ENCODE measurements at places on chromosomes 2 and 18. TPM values are rescaled to one million over a fixed set of nuclear protein-coding genes. Genes with fewer than 3 reads are reported as not detected.

MRO gene
- total RNA-seq = not detected

TUBA4B gene
- not detected for total RNA-seq

ELOA2 gene
- not detected for total RNA-seq

SGO2 gene
- total RNA-seq = 50.2 TPM

ANKRD53 gene
- total RNA-seq = not detected

DNA sequence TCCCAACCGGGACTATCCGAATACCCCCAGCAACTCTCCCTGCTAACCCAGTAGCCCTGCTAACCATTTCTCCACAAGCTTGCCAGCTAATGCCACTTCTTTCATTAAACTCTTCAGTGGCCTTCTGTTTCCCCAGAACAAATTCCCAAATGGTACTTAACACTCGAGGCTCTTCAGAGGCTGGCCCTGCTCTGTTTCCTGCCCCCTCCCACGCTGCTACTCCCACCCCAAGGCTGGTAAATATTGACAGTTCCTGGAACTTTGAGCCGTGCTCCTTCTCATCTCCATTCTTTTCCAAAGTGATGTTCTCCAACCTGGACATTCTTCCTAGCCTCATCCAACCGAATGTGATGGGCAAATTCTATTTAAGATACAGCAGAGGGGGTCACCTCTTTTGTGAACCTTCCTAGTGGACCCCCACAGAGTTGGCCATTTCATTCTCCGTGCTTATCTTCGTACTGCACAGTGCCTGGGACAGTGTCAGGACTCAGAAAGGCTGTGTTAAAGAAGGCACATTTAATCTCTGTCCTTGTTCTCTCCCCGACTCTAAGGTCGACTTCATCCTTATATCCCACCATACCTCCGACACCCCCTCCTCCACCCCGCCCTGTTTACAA is 3.2 kb upstream of the KIDINS220 start:
- no peak for DNase-seq

DNA sequence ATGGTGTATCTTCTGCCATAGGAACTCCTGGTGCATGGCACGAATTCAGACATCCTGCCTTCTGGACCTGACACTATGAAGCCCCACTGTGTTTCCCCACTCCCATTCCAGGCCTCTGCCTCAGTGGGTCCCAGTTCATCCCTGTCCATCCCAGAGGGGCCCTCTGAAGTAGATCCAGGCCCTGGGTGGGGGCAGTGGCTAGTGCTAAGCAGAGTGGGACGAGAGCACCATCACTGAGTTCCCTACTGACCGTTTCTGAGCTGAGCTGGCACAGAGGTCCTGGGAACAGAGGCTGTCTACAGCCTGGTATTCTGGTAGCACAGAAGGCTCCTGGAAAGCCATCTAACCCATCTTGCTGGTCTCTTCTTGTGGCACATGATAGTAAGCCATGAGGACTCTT is 54.0 kb downstream of the ATOH8 start:
- no peak for DNase-seq

- DNase-seq = no peak
These were observed 14.3 kb downstream of the TEX44 start for GRCh38 chr2:231606941-231607340.

DNA sequence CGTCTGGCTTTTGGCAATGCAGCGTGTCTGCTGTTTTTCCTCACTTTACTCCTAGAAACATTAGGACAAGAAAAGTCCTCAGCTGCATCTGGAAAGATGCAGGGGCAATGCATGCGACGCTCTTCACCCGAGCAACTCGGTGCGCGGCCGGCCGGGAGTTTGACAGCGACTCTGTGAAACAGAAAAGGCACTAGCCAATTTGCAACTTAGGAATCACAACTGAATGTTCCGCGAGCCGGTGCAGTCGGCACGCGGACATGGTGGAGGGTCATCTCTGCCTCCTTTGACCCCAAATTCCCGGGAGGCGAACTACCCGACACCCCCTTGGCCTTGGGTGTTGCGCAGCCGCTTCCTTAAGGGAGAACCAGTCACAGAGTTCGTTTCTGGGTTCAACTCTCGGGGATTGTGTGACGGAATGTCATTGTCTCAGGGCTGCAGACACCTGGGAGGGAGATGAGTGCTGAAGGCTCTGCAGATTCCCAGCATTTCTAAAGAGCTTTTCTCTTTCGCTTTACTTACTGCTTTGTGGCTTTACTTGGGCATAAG is 9.8 kb downstream of the NR4A2 start:
- no peak for DNase-seq

DNA sequence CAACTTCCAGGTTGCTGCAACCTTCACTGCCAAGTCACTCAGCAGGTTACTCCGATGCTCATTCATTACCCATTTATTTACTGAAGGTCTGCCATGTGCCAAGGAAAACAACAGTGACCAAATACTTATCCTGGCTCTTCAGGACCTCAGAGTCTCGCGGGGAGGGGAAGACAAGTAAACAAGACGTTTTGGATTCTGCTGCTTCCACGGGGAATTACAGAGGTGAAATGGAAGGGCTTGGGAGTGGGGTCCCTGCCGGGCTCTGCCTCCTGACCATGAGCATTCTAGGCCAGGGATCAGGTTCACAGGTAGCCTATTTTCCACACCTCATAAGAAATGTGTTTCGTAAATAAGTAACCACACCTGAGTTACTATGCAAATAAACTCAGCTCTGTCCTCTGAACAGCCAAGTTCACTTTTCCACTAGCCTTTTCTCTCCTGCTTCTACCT is 68.1 kb downstream of the CLHC1 start:
- DNase-seq = no peak

- no peak for DNase-seq
These were observed 105.4 kb upstream of the PIK3C3 start for GRCh38 chr18:41849632-41850031.

- no peak for DNase-seq
These were observed 7.2 kb downstream of the HDLBP start for GRCh38 chr2:241308267-241308666.

GRCh38 chr2:237073552-237073951 is 12.1 kb upstream of the COPS8 start:
- DNase-seq = no peak

- DNase-seq = no peak
These were observed 283.9 kb downstream of the SLC8A1 start for GRCh38 chr2:40168032-40168431.

GRCh38 chr18:23359421-23359820 is 93.7 kb upstream of the RIOK3 start:
- no peak for DNase-seq

- DNase-seq = no peak
These were observed 4.4 kb downstream of the ARHGAP25 start for GRCh38 chr2:68738906-68739594.

DNA sequence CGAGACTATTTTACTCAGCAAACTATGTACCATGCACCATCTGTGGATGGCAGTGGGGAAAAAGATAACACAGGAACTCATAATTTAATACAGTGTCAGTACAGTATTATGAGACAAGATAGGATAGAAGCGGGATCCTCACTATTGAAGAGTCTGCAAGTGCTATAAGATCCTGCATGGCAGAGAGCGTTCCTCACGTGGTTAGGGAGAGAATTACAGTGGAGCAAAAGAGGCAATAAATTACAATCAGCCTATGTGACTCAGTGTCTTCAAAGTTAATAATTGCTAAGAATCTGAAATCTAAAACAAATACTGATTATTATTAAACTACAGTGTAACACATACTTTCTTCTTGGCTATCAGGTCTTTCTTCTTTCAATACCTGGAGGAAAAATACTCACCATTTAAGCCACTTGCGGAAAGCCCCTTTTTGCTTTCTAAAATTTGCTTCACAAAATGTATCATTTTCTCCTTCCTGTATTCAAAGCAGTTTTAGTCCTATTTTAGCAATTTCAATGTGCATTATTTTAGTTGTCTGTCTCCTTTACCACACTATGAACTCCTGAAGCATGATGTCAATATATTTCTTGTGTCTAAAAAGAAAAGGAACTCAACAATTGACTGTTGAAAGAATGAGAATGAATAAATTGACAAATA is 342.9 kb downstream of the SPAG16 start:
- DNase-seq = no peak

- DNase-seq = no peak
These were observed 82.9 kb downstream of the GRB14 start for GRCh38 chr2:164538240-164538866.

DNA sequence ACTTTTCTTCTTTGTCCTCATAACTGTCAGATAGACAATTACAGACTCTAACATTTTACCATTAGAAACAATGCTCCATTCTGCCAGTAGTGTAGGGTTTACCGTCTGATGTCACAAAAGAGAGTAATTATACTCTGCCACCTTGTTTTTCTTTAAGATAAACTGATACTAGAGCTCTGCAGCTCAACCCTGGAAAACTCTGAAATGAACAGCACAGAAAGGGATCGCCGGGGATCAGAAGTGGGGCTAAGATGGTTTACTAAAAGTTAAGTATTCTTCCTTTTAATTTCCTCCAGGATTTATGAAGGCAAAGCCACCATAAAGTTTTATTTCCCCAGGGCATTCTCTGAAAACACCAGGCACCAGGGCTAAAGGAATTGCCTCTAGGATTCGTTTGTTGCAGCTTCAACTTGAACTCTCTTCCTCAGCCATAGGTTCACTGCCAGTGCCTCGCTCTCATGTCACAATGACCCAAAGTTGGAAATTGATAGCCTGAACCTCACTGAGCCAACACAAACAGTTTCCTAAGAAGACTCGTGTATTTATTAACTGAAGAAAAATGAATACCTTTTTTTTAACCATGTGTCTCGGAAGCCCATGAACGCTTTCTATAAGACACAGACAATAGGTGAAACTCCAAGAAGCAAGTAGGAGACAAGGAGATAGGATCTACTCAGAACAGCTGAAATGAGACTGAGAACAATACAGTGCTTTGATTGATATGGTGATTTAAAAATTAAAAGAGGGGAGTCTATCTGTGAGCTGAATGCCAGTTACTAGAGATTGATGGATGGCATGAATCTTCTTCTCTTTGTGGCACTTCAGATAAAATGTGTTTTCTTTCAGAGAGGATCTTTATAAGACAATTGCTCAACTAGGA is 121.5 kb upstream of the SPATS2L start:
- no peak for DNase-seq

- DNase-seq = peak; percentile 11
These were observed 81.5 kb upstream of the STON1 start for GRCh38 chr2:48448274-48449061.

GRCh38 chr2:206856513-206856912 is 82.8 kb upstream of the CPO start:
- DNase-seq = no peak

DNA sequence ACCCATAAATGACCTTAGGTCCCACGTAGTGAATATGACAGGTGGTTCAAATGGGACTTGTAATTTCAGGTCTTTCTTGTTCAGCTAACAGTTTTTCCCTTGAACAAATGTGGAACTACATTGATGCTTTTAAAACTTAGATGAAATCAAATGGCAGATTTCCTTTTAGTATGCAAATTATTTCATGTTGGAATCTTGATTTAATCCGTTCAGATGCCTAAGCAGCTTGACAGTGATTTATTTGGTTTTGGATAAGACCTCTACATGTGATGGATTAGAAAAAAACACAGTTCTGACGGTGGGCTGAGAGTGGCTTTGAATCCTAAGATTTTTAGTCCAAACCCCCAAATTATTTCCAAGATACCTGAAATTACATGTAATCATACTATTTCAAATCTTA is 16.9 kb downstream of the SCYGR4 start:
- no peak for DNase-seq

DNA sequence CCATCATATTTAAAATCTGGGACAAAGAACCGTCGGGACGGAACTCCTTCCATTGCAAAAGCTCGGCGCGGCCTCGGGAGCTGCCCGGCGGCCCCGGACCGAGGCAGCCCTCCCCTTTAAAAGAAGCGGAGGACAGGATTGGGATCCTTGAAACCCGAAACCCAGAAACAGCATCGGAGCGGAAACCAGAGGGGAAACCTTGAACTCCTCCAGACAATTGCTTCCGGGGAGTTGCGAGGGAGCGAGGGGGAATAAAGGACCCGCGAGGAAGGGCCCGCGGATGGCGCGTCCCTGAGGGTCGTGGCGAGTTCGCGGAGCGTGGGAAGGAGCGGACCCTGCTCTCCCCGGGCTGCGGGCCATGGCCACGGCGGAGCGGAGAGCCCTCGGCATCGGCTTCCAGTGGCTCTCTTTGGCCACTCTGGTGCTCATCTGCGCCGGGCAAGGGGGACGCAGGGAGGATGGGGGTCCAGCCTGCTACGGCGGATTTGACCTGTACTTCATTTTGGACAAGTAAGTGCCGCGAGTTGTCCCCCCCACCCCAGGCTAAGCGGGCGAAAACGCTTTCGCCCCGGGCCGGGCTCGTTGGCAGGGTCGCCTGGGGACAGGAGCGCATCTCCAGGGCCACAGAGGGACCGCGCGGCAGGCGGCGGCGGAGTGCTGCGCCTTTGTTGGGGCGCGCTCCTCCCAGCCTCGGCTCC is at the start of gene ANTXR1:
Gene ANTXR1 (plus strand): TSS at position 38 of the 698 bp plus-strand sequence. CDS start 321 bp downstream, at position 359.
- peak; percentile 16 for DNase-seq

Data from activated CD8-positive, alpha-beta T cell treated with anti-CD3 and anti-CD28 coated beads for 36 hours (primary cell).